GM23248 (cell line): ENCODE measurements at places on chromosomes 6 and 20. TPM values are rescaled to one million over a fixed set of nuclear protein-coding genes. Genes with fewer than 3 reads are reported as not detected.

DNA sequence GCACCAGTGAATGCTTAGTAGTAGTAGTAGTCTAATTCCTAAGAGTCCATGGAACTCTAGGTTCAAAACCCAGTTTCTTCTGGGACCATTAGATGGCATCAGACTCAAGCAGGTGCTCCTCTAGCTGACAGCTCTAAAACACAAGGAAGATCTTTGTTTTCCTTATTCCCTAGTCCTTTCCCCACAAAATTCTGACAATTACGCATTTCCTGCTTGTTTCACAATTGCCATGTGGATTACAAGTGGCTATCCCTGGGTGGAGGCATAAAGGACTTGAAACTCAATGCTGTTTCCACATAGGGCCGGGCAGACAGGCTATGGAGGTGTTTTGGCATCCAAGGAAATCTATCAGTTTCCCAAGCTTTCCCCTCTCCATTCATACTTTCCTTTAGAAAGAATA is 9.2 kb upstream of the HLA-DOB start:
- H3K36me3 ChIP-seq, result no peaks in the 10 kb centered on the region
- no peak overlapping the region for H3K4me3 ChIP-seq
- peak; percentile 71 for DNase-seq
- H3K27me3 ChIP-seq, result no peaks in the 10 kb centered on the region

DNA sequence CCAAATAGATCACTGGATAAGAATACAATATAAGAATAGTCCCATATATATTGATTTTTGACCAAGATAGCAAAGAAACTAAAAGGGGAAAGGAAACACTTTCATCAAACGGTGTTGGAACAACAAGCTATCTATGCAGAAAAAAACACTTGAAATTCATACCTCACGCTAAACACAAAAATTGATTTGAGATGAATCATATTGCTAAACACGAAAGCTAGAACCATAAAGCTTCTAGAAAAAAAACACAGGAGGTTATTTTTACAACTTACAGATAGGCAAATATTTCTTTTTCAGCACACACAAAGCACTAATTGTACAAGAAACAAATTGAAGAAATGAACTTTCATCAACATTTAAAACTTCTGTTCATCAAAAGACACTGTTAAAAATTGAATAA is 36.7 kb upstream of the TMEM14A start:
- no peaks in the 10 kb centered on the region for H3K27me3 ChIP-seq
- H3K36me3 ChIP-seq, result no peaks in the 10 kb centered on the region
- H3K4me1 ChIP-seq, result peaks cover 9% of the 10 kb centered on the region; the same call in 1 of the 2 replicates
- H3K4me3 ChIP-seq, result no peak overlapping the region
- DNase-seq, result peak; percentile 34
- no peak overlapping the region for H3K27ac ChIP-seq

DNA sequence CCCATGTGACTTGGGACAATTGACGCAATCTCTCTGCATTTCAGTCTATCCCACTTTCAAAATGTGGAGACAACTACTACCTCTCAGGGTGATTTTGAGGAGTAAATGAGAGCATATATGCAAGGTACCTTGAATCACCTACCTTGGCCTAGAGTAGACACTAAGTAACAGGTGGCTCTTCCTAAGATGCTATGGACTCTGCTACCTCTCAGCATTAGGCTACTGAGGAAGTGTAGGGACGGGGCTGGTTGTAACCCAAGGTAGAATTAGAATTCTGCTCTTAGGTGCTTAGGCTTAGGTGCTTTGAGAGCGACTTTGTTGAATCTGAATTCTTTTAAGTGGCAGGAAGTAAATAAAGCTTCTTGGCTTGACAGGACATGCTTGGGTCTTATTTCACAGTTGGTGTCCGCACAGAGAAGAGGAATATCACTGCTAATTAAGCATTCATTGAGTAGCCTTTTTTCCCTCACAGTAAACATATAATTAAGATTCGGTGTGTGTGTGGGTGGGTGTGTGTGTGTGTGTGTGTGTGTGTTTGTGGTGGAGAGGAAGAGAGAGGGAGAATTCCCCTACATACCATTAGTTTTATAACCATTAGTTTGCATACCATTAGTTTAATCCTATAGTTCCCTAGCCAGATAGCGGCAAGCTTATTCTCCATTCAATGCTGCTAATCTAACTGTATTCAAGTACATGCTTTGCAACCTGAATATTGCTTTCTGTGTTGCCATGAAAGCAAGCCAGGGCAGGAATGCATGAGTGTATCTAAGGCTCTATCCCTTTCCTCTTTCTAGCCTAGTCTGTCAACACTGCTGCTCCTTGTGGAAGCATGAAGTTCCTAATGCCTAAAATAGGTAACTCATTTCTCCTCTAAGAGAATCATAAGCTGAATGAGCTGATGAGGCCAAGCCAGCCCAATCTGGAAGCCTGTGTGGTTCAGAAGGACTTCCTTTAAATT is 112.5 kb downstream of the IPCEF1 start:
- peaks cover 4% of the 10 kb centered on the region; the same call in 1 of the 2 replicates for H3K27me3 ChIP-seq
- H3K4me3 ChIP-seq, result no peak overlapping the region
- DNase-seq, result no peak
- no peaks in the 10 kb centered on the region for H3K36me3 ChIP-seq
- H3K27ac ChIP-seq, result no peak overlapping the region

DNA sequence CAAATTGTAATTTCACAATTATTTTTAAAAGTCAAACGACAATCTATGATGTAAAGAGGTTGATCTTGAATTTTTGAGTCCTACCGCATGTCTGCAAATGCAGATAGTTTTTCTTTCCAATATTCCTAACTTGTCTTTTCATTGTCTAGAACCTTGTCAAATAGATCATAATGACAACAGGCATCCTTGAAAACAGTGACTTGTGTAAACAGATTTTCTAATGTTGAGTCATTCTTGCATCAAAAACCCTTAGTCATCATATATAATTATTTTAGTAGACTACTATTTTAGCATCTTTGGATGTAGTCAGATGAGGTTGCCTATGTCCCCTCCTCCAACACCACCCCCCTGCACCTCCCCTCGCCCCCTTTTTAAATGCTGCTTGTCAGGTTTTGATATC is 43.8 kb downstream of the BMP6 start:
- no peaks in the 10 kb centered on the region for H3K36me3 ChIP-seq
- no peak overlapping the region for H3K4me3 ChIP-seq
- H3K27me3 ChIP-seq, result no peaks in the 10 kb centered on the region
- H3K27ac ChIP-seq, result no peak overlapping the region
- peak; percentile 67 for DNase-seq

DNA sequence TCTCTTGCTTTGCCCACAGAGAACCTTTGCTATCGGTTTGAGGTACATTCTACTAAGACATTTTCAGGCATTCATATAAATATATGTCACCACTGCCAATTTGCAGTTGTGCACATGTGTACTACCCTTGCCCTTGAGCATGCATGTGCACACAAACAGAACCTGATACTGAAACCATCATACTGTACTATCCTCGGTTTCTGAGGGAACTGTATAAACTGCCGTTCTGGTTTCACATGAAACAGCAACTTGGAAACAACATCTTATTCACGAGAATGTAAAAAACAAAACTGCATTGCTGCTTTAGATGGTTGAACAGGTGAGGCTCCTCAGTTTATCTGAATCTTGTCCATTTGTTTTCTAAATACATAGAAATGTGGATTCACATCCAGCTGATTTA is 151.2 kb upstream of the TMEM170B start:
- no peak overlapping the region for H3K4me3 ChIP-seq
- H3K36me3 ChIP-seq, result no peaks in the 10 kb centered on the region
- H3K4me1 ChIP-seq, result no peaks in the 10 kb centered on the region
- H3K27me3 ChIP-seq, result no peaks in the 10 kb centered on the region
- DNase-seq, result no peak
- no peak overlapping the region for H3K27ac ChIP-seq

DNA sequence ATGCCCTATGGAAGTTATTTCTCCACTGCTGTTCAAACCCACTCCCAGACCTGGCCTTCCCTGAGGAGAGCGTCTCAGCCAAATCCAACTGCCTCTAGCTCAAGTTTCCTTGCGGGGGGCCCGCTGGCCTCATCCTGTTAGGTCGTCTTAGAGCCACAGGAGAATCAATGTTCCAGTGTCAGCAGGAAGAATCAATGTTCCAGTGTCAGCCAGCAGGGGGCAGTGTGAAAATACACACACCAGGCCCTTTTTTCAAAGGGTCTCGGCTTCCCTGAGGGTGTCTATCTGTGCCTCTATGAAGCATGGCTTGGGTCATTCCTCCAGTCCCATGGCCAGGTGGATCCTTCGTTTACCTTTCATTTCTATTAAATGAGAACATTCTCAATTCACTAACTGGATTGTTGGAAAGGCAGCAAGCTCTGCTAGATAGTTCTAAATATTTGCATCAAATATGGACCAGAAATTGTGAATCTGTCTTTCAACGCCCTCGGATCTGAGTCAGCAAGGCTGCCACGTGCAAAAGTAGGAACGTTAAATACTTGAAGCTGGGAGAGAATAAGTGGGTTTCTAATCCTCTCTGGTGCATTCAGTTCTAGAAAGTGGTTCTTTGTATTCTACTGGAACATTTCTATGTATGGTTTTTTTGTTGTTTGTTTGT is 19.2 kb downstream of the PRND start:
- no peaks in the 10 kb centered on the region for H3K4me1 ChIP-seq
- DNase-seq, result peak; percentile 53
- H3K4me3 ChIP-seq, result no peak overlapping the region
- H3K36me3 ChIP-seq, result no peaks in the 10 kb centered on the region

GRCh38 chr6:68476611-68477010 is 158.5 kb upstream of the ADGRB3 start:
- H3K27ac ChIP-seq, result no peak overlapping the region
- no peaks in the 10 kb centered on the region for H3K27me3 ChIP-seq
- no peaks in the 10 kb centered on the region for H3K36me3 ChIP-seq
- DNase-seq, result no peak
- H3K4me1 ChIP-seq, result no peaks in the 10 kb centered on the region

DNA sequence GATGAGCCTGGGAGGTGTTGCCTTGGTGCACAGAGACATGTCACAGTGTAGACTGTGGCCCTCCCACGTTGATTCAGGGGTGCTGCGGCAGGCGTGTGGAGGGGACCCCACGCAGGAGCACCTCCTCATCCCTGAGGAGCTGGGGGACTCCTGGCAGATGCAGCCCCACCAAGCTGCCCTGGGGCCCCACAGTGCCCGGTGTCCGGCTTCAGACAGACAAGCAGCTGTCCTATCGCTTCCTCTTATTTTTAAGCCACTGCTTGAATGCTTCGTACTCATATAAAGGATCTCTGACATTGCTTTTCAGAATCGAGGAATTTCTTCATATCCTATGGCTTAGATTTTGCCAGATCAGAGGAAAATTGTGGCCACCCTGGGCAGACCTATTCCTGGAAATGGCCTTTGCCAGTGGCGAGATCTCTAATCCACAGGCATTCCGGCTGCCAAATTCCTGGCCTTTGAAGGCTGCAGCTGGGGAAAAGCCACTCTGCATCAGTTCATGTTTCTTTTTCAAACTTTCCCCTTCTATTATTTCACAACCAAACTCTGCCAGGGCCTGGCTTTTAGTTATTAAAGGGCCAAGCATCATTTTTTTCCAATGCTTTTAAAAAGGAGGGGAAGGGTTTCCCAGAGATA is 337.0 kb downstream of the THBS2 start:
- H3K36me3 ChIP-seq, result no peaks in the 10 kb centered on the region
- H3K27me3 ChIP-seq, result no peaks in the 10 kb centered on the region
- H3K4me1 ChIP-seq, result peaks cover 4% of the 10 kb centered on the region; the same call in 1 of the 2 replicates
- H3K4me3 ChIP-seq, result 0 out of 2 replicates have a peak overlapping the region, but pooled peaks have one; percentile 33
- peak; percentile 48 for DNase-seq
- H3K27ac ChIP-seq, result no peak overlapping the region

GRCh38 chr6:3711776-3712175 is 39.7 kb downstream of the PXDC1 start:
- H3K4me1 ChIP-seq, result no peaks in the 10 kb centered on the region
- H3K27me3 ChIP-seq, result no peaks in the 10 kb centered on the region
- DNase-seq, result no peak
- no peak overlapping the region for H3K4me3 ChIP-seq
- H3K27ac ChIP-seq, result no peak overlapping the region

DNA sequence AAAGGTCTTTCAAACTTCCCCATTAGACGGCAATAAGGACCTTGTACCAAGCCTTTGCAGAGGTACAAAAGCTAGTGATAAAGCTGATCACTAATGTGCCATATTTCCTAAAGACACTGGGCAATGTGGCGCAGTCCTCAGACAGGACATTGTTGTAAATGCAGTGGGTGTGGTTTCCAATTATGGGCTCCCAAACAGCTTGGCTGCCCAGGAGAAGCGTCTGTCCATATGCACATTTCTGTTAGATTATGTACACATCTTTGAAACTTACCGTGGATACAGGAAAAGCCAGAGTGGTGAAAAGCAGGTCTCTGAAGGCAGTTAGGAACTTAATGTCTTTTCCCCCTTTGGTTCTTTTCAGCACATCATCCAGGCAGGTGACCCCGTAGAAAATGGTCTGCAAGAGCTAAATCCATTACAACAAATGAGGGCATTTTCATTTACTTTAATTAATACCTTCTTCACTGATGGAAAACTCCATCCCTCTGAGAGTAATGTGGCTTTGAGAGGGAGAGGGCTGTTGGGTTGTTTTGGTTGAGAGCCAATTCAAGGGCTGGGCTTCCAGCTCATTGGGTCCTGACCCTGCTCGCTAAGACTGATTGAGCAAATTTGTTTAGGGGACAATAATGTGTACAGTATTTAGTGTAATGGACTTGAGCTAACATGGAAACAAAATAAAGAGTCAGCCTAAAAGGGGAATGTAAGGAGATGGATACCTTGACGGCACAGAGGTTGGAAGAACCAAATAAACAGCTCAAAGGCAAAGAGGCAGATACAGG is 10.4 kb downstream of the ADTRP start:
- peaks cover 68% of the 10 kb centered on the region for H3K4me1 ChIP-seq
- no peak overlapping the region for H3K4me3 ChIP-seq
- H3K36me3 ChIP-seq, result no peaks in the 10 kb centered on the region
- no peak for DNase-seq
- peak overlapping the region; percentile 95; the same call in 1 of the 2 replicates for H3K27ac ChIP-seq

DNA sequence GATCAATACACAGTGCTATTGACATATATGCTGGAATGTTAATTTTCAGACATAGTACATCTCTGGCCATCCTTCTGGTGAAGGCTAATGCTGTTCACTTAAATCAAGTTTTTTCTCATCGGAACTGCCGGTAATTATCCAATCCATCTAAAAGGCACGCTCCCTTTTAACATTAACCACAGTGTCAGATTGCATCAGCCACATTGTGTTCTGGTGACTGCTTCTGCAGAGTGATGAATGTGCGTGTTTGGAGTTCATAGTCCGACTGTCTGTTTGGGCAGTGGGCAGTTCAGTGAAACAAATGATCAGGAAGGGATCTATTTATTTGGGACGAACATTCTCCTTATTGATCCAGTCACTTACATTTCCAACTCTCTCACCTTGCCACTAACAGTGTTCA is 49.5 kb downstream of the SOBP start:
- DNase-seq, result no peak
- no peaks in the 10 kb centered on the region for H3K4me1 ChIP-seq
- no peak overlapping the region for H3K4me3 ChIP-seq

Gene TRIM31
- polyA plus RNA-seq, result not detected in 2 replicates

Gene ACSS1
- polyA plus RNA-seq, result 0.61 and 0.94 TPM in 2 replicates

Gene PTK6
- polyA plus RNA-seq, result 0.06 TPM in 1 of 2 replicates, not detected in the other

Gene SASH1
- 68.5 and 69.1 TPM in 2 replicates for polyA plus RNA-seq

Gene OPRL1
- polyA plus RNA-seq, result 0.35 and 0.53 TPM in 2 replicates

Gene CPXM1
- 0.08 TPM in 1 of 2 replicates, not detected in the other for polyA plus RNA-seq

Gene BMP5
- polyA plus RNA-seq, result not detected in 2 replicates
